ENCODE measurements at places on chromosomes 12 and 14. TPM values are rescaled to one million over a fixed set of nuclear protein-coding genes. Genes with fewer than 3 reads are reported as not detected.
A peak's percentile ranks its signal among the peaks of the same experiment; 100 is the strongest.

DNA sequence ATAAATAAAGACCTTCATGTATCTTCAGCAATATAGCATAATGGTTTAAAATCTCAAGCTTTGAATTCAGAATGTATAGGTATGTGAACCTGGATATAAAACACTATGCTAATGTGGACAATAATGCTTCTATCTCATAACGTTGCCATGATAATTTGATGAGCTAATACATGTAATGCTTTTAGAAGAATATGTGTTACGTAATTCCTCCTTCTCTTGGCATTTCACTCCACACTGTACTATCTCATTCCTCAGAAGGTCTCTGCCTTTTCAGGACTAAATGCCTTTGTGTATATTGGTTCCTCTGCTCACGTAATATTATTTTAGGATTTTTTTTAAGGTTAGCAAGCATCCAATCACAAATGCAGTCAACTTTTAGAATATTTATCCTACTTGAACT, 86.5 kb downstream of the FOXA1 start:
- DNase-seq = no peak

GRCh38 chr12:128521981-128522380, 255.0 kb downstream of the TMEM132C start:
- no peak for DNase-seq

GRCh38 chr14:61080591-61081010, 99.6 kb downstream of the SLC38A6 start:
- DNase-seq = no peak

DNA sequence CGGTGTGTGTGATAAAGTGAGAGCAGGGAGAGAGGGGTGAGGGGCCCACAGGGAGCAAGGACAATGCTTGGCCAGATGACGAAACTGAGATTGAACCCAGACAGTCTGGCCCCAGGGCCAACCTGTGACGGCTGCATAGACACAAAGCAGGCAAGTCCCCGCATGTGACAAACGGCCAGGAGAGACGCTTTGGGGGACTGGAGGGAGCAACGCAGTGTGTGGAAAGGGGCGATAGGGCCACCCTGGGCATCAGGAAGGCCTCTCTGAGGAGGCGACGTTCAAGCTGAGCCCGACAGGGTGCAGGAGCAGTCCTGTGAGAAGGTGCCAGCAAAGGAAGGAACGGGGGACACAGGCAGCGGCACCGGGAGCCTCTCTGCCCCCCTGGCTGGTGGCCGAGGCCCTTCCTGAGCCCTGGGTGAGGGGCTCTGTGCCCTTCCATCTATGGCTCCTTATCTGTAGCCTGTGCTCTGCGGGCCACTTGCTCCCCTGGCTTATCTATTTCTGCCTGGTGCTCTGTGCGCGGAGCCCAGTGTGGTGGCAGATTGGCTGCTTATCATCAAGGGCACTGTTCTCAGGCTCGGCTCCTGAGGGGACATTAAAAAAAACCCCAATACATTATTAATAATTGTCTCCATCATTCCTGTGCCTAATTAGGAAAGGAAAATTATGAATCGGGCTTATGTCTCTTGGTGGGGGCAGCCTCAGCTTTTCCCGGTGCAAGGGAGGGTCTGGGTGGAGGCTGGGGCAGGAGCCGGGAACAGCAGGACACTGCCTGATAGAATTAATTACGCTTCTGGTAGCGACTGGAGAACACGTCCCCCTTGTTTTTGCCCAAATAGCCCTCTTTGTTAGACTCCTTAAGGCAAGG, 39.8 kb downstream of the PRIMA1 start:
- peak; percentile 50 for DNase-seq

Gene ANO2
- polyA plus RNA-seq = 0.61 TPM

- DNase-seq = peak; percentile 49
These were observed 48.8 kb downstream of the NINJ2 start for GRCh38 chr12:614411-614970.

Gene GPRC5A
- 4.0 TPM for polyA plus RNA-seq

DNA sequence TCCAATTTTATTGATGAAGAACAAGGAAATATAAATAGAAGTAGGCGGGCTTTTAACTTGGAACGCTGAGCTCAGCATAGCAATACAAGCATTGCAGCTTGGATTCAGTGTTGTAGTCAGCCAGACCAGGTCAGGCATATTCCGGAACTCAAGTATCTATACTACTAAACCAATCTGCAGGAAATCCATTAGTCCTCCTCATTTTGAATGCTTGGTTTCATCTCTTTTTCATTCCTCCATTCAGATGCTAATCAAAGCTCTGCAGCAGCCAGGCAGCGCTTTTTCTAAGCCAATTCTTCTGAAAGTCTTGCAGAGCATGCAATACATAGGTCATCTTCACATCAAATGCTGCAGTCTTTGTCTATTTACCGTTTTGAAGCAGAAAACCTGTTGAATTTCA, 49.0 kb downstream of the KIF21A start:
- DNase-seq = no peak

Gene BCL2L14
- polyA plus RNA-seq = 7.1 TPM

- no peak for DNase-seq
These were observed 25.8 kb downstream of the GALNT16 start for GRCh38 chr14:69285661-69286255.

DNA sequence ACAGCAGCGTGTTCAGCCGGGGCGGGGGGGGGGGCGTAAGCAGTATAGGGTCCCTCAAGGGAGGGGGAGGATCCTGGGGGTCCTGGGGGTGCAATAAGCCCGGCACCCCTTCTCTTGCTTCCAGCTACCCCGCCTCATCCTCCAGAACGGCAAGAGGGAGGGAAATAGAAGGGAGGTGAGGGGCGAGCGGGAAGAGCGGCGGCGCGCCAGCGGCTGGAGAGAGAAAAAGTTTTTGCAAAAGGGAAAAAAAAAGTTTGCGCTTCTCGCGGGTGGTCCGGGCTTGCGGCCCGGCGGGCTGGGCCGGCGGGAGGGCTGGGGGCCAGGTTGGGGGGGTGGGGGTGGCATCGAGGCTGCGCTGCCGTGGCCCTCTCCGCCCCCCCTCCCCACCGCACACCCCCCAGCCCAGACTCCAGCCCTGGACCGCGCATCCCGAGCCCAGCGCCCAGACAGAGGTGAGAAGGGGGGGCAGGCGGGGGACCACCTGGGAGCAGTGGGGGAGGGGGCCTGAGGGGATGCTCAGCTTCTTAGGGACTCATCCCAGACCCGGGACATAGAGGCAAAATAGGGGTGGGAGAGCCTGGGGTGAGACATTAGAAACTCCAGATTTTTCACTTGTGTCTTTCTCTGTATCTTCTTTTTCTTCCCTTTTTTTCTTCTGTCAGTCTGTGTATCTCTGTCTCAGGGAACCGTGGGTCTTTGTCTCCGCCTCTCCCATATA, at the start of gene GLI1:
Gene GLI1 (plus strand): TSS at position 36 of the 718 bp plus-strand sequence. CDS start 3,907 bp downstream, outside the sequence.
- peak; percentile 59 for DNase-seq

Gene SLCO1B1
- polyA plus RNA-seq = not detected

- DNase-seq = peak; percentile 98
These were observed at the start of gene CCDC77 for GRCh38 chr12:401235-402028. TSS of gene CCDC77 (plus strand) at chr12:401644. CDS start at chr12:409384, 7,740 bp downstream.

- DNase-seq = no peak
These were observed 198.2 kb upstream of the PRMT8 start for GRCh38 chr12:3292677-3293412.

DNA sequence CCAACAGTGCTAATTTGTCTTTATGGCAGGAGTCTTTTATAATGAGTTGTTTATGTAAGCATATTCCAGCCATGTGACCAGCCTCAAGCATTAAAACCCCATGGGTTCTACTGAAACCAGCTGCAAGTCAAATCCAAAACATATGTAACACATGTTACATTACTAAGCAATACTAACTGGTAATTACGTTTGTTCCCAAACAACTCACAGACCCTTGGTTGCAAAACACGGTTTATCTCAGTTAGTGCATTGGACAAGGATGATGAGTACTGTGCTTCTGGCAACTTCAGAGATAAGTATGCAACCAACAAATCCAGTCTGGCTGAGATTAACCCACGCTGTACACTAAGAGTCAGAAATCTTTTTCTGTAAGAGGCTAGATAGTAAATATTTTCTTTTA, 110.1 kb upstream of the FAR2 start:
- DNase-seq = no peak

Gene KLRG1
- polyA plus RNA-seq = 1.6 TPM

Gene TC2N
- 19.7 TPM for polyA plus RNA-seq
